ENCODE measurements at places on chromosomes 1 and 21. TPM values are rescaled to one million over a fixed set of nuclear protein-coding genes. Genes with fewer than 3 reads are reported as not detected.

The CD160 gene
- polyA plus RNA-seq = 0.71 TPM

The ZFP69 gene
- polyA plus RNA-seq = 1.4 TPM

The AADACL3 gene
- polyA plus RNA-seq = not detected

The TP73 gene
- polyA plus RNA-seq = 6.0 TPM

The L1TD1 gene
- 0.01 TPM for polyA plus RNA-seq

The RAB25 gene
- polyA plus RNA-seq = 470 TPM

The ANKRD45 gene
- not detected for polyA plus RNA-seq

The PPIAL4G gene
- 0.02 TPM for polyA plus RNA-seq

The ATP1A4 gene
- not detected for polyA plus RNA-seq

The TEX38 gene
- polyA plus RNA-seq = not detected

The OR2T35 gene
- not detected for polyA plus RNA-seq

The CFAP141 gene
- polyA plus RNA-seq = not detected

The INKA2 gene
- polyA plus RNA-seq = 1.2 TPM

The PLA2G2F gene
- 0.01 TPM for polyA plus RNA-seq

The PADI4 gene
- 0.12 TPM for polyA plus RNA-seq

The OR11L1 gene
- polyA plus RNA-seq = not detected

The GBP1 gene
- 10.1 TPM for polyA plus RNA-seq

The GJA8 gene
- polyA plus RNA-seq = not detected

The RRP15 gene
- 1.6 TPM for polyA plus RNA-seq

The RHBG gene
- 2.3 TPM for polyA plus RNA-seq

The RGS4 gene
- polyA plus RNA-seq = 0.33 TPM

The ZNF648 gene
- not detected for polyA plus RNA-seq

The CR1L gene
- not detected for polyA plus RNA-seq

The DCST1 gene
- 0.14 TPM for polyA plus RNA-seq

The PROX1 gene
- polyA plus RNA-seq = 0.26 TPM

The DDAH1 gene
- polyA plus RNA-seq = 5.9 TPM

The CA6 gene
- 0.06 TPM for polyA plus RNA-seq

The CD101 gene
- polyA plus RNA-seq = 1.5 TPM

The KCNAB2 gene
- polyA plus RNA-seq = 2.2 TPM

The SPOCD1 gene
- 0.08 TPM for polyA plus RNA-seq

The DNAH14 gene
- polyA plus RNA-seq = 2.1 TPM

The DHRS3 gene
- 83.7 TPM for polyA plus RNA-seq

The VSIG8 gene
- polyA plus RNA-seq = 4.2 TPM

The LRRN2 gene
- polyA plus RNA-seq = 0.65 TPM

The TTC22 gene
- 83.5 TPM for polyA plus RNA-seq

The UTS2 gene
- 0.04 TPM for polyA plus RNA-seq

The TNFRSF9 gene
- polyA plus RNA-seq = 0.02 TPM

The RIPPLY3 gene
- 1.0 TPM for polyA plus RNA-seq

The TMEM61 gene
- polyA plus RNA-seq = 0.84 TPM
